ENCODE measurements at places on chromosomes 5 and 9. TPM values are rescaled to one million over a fixed set of nuclear protein-coding genes. Genes with fewer than 3 reads are reported as not detected.

GRCh38 chr5:149367249-149367971 is 9.6 kb downstream of the PCYOX1L start:
- no peaks in the 10 kb centered on the region for H3K4me1 ChIP-seq
- no peak overlapping the region for H3K27ac ChIP-seq
- H3K27me3 ChIP-seq: no peaks in the 10 kb centered on the region
- no peak overlapping the region for H3K4me3 ChIP-seq

PDE6A gene
- 0.46 TPM for total RNA-seq

GRCh38 chr5:80041527-80041926 is 6.4 kb downstream of the THBS4 start:
- no peaks in the 10 kb centered on the region for H3K36me3 ChIP-seq
- H3K27ac ChIP-seq: no peak overlapping the region
- DNase-seq: no peak
- H3K4me1 ChIP-seq: no peaks in the 10 kb centered on the region
- H3K4me3 ChIP-seq: no peak overlapping the region

STK32A gene
- 8.9 TPM for total RNA-seq

ASTN2 gene
- 2.9 TPM for total RNA-seq

GLDC gene
- total RNA-seq: not detected

- H3K27me3 ChIP-seq: no peaks in the 10 kb centered on the region
- H3K27ac ChIP-seq: no peak overlapping the region
- no peak for DNase-seq
- no peak overlapping the region for H3K4me3 ChIP-seq
- H3K36me3 ChIP-seq: no peaks in the 10 kb centered on the region
- H3K4me1 ChIP-seq: no peaks in the 10 kb centered on the region
Observed at GRCh38 chr5:32357658-32358057, 44.9 kb upstream of the MTMR12 start.

DNA sequence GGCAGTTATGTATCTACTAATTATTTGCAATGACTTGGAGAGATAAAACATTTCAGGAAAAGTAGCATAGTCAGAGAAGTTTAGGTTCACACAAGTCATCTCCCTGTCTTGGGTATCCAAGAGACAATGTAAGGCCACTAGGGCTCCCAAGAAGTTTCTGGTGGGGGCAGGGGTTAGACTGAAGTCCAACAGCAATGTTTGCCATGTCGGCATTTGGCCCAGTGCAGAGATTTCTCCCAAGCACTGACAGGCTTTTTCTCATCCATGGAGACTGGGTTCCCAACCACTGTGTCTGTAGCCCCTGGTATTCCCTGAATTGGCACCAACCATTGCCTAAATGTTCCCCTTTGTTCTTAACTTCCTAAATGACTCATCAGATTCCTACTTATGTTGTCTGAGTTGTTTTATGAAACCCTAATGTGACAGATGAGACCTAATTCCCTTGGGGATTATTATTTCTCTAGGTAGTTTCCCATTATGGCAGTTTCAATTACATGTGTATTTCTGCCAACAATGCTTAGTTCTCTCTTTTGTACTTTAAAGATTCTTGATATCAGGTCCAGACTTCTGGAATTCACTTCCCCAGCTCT is 103.6 kb upstream of the EGFLAM start:
- H3K27ac ChIP-seq: no peak overlapping the region
- H3K36me3 ChIP-seq: no peaks in the 10 kb centered on the region
- no peak overlapping the region for H3K4me3 ChIP-seq
- DNase-seq: no peak

DNA sequence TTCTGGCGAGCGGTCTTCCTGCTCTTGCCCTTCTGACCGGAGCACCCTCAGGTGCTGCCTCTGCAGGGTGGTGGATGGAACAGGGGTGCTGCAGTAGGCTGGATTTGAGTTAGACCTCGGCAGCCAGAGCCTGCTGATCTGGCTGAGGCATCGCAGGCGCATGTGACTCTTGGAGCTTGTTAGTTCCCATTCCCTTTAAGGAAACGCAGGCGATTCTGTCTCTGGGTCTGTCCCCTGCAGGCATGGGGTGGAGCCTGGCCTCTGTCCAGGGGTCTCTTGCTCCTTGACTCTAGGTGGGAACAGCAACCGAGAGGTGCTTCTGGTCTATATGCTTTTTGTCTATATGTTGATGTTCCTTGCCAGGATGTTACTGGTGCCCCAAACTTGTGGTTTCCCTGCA is 3.1 kb downstream of the WNK2 start:
- no peak for DNase-seq
- no peaks in the 10 kb centered on the region for H3K36me3 ChIP-seq
- H3K27me3 ChIP-seq: no peaks in the 10 kb centered on the region
- H3K4me1 ChIP-seq: peaks cover 7% of the 10 kb centered on the region
- H3K4me3 ChIP-seq: no peak overlapping the region
- no peak overlapping the region for H3K27ac ChIP-seq

GRCh38 chr9:113569472-113570060 is 106.0 kb downstream of the RGS3 start:
- H3K27me3 ChIP-seq: no peaks in the 10 kb centered on the region
- H3K4me1 ChIP-seq: peaks cover 27% of the 10 kb centered on the region
- DNase-seq: peak; percentile 6
- H3K36me3 ChIP-seq: no peaks in the 10 kb centered on the region

DNA sequence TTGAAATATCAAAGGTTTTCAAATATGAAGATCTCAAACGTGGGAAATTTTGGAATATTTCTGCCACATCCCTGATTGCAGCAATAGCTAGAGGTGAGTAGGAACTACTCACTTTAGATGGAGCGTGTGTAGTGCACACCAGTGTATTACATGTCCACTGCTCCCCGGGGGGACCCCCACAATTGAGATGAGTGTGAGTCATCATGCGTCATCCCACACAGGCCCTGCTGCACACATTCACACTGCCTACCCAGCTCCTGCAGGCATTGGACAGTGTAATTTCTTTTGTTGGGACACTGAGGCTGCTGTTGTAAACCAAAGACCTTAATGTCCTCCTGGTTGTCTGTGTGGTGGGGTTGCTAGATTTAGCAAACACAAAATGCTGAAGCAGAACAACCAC is 280.0 kb downstream of the GAS1 start:
- H3K4me3 ChIP-seq: no peak overlapping the region
- H3K4me1 ChIP-seq: peaks cover 2% of the 10 kb centered on the region
- H3K27ac ChIP-seq: no peak overlapping the region
- DNase-seq: no peak
- H3K36me3 ChIP-seq: no peaks in the 10 kb centered on the region

GRCh38 chr9:123058834-123059233 is 25.4 kb downstream of the GPR21 start:
- DNase-seq: no peak
- peaks cover 7% of the 10 kb centered on the region for H3K4me1 ChIP-seq
- H3K36me3 ChIP-seq: no peaks in the 10 kb centered on the region
- H3K4me3 ChIP-seq: no peak overlapping the region

TLX3 gene
- total RNA-seq: not detected

RANBP6 gene
- total RNA-seq: 15.6 TPM

ANKRD34B gene
- total RNA-seq: 0.36 TPM

DNA sequence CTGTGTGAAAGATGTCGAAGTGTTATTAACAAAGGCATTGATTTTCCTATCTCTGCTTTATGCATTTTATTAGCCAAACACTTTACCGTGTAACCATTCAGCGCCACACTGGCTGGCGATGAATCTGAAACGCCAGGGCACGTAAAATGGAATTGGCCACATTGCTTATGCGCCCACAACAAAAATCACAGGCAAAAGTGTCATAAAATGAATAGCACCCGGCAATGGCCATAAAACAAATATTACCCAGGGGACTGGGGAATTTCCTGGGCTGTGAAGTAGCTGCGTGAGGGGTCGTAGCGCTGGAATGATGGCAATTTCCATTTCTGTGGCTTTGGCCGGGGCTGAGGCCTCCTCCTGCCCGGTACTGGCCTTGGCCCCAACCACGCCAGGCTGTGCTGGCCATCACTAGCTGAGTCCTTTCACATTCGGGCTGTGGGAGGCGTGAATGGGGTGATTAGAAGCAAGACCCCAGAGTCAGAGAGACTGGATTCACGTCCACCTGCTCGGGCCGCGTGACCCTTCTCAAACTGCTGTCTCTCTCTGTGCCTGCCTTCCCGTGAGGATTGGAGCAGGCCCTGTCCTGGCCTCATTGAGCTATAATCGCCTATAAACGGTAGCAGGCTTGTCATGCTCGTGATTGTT is 254.5 kb downstream of the PBX3 start:
- no peak overlapping the region for H3K27ac ChIP-seq
- no peaks in the 10 kb centered on the region for H3K27me3 ChIP-seq
- H3K4me3 ChIP-seq: no peak overlapping the region
- H3K4me1 ChIP-seq: no peaks in the 10 kb centered on the region
- no peak for DNase-seq

GRCh38 chr5:10707198-10708142 is 53.6 kb downstream of the DAP start:
- H3K4me1 ChIP-seq: peaks cover 8% of the 10 kb centered on the region
- no peaks in the 10 kb centered on the region for H3K36me3 ChIP-seq
- no peaks in the 10 kb centered on the region for H3K27me3 ChIP-seq
- H3K4me3 ChIP-seq: no peak overlapping the region

- no peaks in the 10 kb centered on the region for H3K4me1 ChIP-seq
- no peak overlapping the region for H3K27ac ChIP-seq
- no peaks in the 10 kb centered on the region for H3K36me3 ChIP-seq
- no peak for DNase-seq
- H3K27me3 ChIP-seq: no peaks in the 10 kb centered on the region
- no peak overlapping the region for H3K4me3 ChIP-seq
Observed at GRCh38 chr9:107190061-107190935, 92.8 kb upstream of the RAD23B start.

DNA sequence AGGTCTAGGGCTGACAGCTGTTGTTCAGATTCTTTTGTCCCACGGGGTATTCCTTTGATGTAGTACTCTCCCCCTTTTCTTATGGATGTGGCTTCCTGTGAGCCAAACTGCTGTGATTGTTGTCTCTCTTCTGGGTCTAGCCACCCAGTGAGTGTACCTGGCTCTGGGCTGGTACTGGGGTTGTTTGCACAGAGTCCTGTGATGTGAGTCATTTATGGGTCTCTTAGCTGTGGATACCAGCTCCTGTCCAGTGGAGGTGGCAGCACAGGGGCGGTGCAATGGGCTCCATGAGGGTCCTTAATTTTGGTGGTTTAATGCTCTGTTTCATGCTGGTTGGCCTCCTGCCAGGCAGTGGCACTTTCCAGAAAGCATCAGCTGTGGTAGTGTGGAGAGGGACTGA is 161.3 kb downstream of the CAVIN4 start:
- H3K27ac ChIP-seq: no peak overlapping the region
- no peaks in the 10 kb centered on the region for H3K36me3 ChIP-seq

ANGPTL2 gene
- 84.3 TPM for total RNA-seq

DNA sequence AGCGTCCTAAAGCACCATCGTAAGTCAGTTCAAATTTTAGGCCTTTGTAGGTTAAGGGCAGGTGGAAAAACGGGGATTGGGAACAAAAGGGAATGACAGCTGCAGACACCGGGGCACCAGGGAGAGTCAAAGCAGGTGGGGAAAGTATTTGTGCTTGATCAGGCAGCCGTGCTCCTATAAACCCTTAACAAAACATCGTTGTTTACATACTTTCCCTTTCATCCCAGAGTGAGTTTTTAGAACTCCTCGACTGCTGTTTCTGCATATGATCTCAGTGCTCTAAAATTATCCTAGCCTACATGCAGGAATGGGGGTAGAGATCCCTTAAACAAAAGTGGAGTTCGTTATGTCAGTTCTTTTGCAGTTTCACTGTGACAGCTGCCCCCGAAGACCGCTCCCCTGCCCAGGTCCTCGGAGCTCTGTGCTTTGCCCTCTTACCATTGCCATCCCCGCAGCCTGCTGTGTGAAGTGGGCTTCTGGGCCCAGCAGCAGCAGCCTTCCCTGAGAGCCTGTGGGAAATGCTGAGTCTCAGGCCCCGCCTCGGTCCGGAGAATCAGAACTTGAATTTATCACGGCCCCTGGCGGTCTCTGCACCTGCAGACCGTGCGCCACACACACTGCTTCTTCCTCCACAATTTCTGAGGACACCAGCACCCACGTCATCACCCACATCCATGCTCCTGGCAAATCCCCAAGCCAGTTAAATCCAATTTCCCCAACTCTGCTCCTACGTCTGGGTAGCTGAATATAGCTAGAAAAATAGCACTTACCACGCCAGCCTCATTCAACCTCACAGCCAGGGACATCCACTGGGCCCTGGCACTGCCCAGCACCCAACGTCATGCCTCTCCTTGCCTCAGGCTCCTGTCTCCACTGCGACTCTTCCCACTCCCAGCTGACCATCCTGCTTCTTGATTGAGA is 86.8 kb downstream of the NSUN2 start:
- H3K4me3 ChIP-seq: no peak overlapping the region
- peaks cover 7% of the 10 kb centered on the region for H3K4me1 ChIP-seq
- H3K36me3 ChIP-seq: no peaks in the 10 kb centered on the region
- no peak for DNase-seq
- H3K27me3 ChIP-seq: no peaks in the 10 kb centered on the region
- no peak overlapping the region for H3K27ac ChIP-seq

- no peak overlapping the region for H3K4me3 ChIP-seq
- no peak overlapping the region for H3K27ac ChIP-seq
- H3K27me3 ChIP-seq: no peaks in the 10 kb centered on the region
- DNase-seq: no peak
Observed at GRCh38 chr5:67038817-67039603, 157.6 kb downstream of the CD180 start.

DNA sequence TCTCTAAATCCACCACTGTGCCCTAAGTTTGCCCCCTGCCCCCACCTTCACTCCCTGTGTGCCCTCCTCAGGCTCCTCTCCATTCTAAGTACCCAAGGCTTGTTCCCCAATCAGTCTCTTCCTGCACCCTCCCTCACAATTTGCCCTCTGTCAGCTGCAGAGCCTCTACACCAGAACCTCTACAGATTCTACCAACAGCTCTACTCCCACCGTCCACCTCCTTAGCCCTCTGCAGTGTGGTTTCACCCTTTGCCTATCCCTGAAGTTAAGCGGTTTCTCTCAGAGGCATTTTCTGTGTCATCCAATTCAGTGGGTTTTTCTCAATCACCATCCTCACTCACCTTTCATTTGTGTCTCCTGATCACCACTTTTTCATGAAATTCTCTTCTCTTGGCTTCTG is 13.2 kb upstream of the ERAP2 start:
- no peak overlapping the region for H3K4me3 ChIP-seq
- H3K4me1 ChIP-seq: no peaks in the 10 kb centered on the region
- DNase-seq: no peak
- no peaks in the 10 kb centered on the region for H3K27me3 ChIP-seq

DNA sequence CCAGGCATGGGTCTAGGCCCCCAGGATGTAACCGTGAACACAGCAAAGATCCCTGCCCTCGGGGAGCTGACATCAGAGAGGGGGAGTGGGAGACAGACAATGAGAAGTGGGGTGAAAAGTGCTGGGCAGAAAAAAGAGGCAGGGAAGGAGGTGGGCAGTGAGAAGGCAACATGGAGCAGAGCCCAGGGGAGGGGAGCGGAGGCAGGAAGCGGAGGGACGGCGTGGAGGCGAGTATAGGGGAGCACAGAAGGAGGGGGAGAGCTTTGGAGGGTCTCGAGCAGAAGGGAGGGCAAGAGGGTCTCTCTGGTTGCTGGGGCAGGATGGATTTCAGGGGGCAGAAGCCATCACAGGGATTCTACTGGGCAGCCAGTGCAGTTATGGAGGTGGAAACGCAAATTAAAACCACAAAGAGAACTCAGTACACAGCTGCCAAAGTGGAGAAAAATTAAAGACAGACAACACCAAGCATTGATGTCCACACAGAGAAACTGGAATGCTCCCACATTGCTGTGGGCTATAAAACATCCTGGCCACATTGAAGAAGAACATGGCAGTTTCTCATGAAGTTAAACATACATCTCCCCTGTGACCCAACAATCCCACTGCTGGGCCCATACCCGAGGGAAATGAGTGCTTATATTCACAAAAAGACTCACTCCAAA is 21.1 kb upstream of the LAMC3 start:
- H3K4me1 ChIP-seq: no peaks in the 10 kb centered on the region
- no peak overlapping the region for H3K27ac ChIP-seq
- no peak overlapping the region for H3K4me3 ChIP-seq
- no peak for DNase-seq
- H3K27me3 ChIP-seq: no peaks in the 10 kb centered on the region
- H3K36me3 ChIP-seq: no peaks in the 10 kb centered on the region

TRIP13 gene
- 2.9 TPM for total RNA-seq

LPAR1 gene
- 18.3 TPM for total RNA-seq
